Activated CD4-positive, alpha-beta T cell treated with anti-CD3 and anti-CD28 coated beads, Interleukin-2, amount 50 U/mL, for 24 hours (primary cell): ENCODE measurements at places on chromosomes 12 and 14.

- no peak for DNase-seq
Observed at GRCh38 chr14:104633276-104634137, 28.9 kb upstream of the TMEM179 start.

GRCh38 chr12:27335364-27336281, 3.0 kb downstream of the BMAL2 start:
- DNase-seq: no peak

GRCh38 chr12:9064815-9065606, 50.7 kb downstream of the A2M start:
- no peak for DNase-seq

DNA sequence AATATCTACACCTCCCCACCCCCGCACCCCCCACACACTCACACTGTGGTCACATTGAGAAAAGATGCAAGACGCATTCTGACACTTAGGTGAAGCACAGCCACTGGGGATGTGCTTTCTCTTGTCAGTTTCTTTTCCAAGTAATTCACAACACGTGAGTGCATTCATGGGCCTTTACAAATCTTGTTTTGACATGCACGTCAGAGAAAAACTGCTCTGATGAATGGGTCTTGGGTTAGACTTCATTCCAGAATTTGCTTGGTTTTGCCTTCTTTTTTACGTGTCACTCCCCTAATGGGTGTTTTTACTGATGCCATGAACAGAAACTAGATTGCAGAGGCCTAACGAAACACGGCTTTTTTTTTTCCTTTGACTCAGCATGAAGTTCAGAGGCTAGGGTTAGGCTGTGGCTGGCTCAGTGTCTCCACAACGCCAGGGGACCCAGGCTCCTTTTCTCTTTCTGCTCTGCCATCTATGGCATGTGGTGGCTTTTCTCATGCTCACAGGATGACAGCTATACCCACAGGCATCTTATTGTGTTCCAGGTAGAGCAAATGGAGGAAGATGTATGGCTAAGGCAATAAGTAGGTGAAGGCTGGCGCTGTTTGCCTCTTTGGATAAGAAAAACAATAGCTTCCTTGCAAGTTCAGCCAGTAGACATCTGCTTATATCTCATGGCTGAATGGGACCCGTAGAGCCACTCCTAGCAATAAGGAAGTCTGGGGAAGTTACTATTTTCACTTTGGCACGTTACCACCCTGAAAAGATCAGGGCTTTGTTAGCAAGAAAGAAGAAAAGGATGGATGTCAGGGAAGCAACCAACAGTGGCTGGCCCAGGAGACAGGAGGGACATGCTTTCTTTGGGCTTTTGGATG, 253.3 kb downstream of the SLC15A4 start:
- DNase-seq: no peak

GRCh38 chr12:75058228-75058627, 151.4 kb downstream of the KCNC2 start:
- DNase-seq: no peak

DNA sequence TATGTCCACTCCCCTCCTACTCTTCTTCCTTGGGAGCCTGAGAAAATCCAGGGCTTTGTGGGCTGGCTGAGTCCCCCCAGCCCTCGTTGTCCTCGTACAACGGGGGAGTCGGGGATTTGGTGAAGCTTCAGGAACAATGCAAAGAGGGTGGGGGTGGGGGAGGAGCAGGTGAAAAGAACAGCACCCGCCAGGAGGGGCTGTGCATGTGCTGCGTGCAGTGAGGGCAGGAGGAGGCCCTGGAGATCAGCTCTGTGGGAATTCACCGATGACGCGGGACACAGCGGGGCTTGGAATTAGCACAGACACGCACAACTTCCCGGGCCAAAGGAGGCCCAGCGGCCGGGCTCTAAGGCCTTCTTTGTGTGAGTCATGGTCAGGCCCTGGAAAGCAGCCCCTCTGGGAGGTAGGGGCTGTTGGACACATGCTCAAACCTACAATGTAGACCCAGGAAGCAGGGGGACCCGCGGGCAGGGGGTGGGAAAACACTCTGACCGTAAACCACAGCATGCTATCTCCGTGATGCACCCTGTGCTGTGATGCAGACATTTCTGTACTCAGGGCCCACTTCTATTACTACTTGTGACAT, 32.8 kb downstream of the RBM19 start:
- DNase-seq: no peak

GRCh38 chr14:91232603-91233002, 11.9 kb downstream of the GPR68 start:
- no peak for DNase-seq

GRCh38 chr14:63933110-63933509, 80.3 kb downstream of the SYNE2 start:
- DNase-seq: no peak

DNA sequence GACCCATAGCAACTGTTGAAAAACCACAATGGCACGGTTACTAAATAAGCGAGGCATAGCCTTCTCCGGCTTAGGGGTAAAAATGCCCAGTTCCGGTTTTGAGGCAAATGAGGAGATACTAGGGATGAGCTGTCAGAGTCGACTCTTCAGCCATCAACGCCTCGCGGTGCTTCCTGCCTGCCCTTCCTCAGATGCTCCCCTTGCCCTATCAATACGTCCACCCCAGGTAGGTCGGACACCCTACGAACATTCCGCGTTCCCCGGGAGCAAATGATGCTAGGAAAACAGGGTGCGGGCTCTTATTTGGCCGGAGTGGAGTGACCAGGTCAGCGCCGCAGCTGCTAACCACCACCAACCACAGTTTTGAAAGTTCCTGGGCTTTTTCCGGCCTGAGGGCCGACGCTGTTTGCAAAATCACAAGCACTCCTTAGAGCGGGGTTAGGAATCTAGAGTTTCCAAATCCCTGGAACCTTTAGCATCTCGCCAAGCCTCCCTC, 1.2 kb downstream of the SRSF9 start:
- no peak for DNase-seq

- DNase-seq: no peak
Observed at GRCh38 chr14:74611650-74612349, at the start of gene LTBP2. LTBP2 (minus strand) TSS chr14:74612237; CDS start chr14:74611944, 293 bp downstream.

DNA sequence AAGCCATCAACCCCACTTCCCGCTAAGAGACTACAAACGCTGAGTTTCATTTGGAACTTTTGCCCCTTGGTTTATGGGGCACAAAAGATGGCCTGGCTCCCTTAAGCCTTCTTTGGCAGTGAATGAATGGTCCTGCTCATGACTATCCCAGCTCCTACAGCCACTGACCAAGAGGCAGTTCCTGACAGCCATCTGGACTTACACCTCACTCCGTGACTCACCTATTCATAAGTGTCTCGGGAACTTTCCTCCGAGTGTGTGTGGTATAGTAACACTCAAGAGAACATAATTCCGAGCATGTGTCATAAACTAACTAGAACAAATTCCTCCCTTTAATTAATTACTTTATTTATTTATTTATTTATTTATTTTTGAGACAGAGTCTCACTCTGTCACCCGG, 51.9 kb upstream of the NUDT4 start:
- DNase-seq: no peak

GRCh38 chr12:126055521-126055920, 990.3 kb downstream of the AACS start:
- no peak for DNase-seq

DNA sequence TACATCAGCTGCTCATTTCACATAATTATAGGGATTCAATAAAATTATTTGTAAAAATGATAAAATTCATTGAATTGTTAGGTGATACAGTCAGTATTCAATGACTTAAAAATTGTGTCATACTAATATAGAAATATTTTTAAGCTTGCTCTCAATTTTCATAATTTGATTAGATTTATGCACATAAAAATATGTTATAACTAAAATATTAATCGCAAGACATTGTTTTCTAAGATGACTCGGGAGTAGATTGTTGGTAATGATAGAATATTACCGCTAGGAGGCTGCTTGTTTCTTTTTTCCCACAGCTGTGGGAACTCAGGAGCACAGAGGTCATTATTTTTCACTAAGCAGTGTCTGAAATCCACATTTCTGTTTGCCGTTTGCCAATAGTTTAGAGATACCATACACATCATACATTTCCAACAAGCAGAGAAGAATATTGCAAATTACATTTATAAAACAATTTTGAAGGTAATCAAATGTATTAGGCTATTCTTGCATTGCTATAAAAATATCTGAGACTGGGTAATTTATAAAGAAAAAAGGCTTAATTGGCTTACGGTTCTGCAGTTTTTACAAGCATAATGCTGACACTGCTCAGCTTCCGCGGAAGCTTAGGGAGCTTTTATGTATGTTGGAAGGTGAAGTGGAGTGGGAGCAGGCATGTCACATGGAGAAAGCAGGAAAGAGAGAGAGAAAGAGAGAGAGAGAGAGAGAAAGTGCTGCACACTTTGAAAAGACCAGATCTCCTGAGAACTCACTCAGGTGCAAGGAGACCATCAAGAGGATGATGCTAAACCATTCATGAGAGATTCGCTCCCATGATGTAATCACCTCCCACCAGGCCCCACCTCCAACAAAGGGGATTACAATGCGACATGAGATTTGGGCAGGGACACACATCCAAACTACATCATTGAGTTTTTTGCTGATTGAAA, 9.2 kb downstream of the CD69 start:
- DNase-seq: no peak

- DNase-seq: no peak
Observed at GRCh38 chr12:24695657-24696329, 253.1 kb downstream of the BCAT1 start.

GRCh38 chr14:85762526-85762925, 232.6 kb downstream of the FLRT2 start:
- DNase-seq: no peak

- DNase-seq: no peak
Observed at GRCh38 chr12:131434208-131435125, 276.4 kb upstream of the SFSWAP start.

DNA sequence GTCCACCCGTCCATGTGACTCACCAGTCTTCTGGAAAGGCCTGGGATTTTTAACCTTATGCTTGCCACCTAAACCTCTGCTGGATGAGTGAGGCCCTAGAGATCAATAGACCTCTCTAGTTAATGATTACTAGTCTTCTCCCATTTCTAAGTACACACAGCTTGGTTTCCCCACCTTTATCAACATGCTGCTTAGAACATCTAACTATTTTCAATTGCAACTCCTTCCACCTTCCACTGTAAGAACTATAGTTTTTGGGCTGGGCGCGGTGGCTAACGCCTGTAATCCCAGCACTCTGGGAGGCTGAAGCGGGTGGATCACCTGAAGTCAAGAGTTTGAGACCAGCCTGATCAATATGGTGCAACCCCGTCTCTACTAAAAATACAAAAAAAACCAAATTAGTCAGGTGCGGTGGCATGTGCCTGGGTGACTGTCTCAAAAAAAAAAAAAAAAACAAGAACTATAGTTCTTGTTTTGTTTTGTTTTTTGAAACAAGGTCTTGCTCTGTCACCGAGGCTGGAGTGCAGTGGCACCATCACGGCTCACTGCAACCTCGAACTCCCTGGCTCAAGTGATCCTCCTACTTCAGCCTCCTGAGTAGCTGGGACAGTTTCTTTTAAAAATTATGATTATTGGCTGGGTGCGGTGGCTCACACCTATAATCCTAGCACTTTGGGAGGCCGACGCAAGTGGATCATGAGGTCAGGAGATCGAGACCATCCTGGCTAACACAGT, 18.7 kb upstream of the MDM2 start:
- DNase-seq: no peak

DNA sequence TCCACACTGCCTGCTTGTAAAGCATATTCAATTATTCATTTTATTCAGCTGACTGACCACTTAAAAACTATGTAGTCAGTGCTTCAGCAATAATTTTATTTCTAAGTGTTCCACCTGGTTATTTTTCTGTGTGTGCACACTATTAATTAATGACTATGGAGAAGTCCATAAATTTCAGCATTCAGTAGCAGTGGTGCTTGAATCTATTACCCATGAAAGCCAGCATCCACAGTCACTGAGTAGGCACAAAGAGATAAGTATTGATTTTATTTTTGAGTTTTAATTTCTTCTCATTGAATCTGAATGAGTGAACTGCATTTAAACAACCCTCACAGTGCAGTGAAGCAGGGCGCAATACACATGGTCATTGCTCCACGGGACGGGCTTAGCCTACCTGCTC, 643.1 kb downstream of the GALC start:
- no peak for DNase-seq

DNA sequence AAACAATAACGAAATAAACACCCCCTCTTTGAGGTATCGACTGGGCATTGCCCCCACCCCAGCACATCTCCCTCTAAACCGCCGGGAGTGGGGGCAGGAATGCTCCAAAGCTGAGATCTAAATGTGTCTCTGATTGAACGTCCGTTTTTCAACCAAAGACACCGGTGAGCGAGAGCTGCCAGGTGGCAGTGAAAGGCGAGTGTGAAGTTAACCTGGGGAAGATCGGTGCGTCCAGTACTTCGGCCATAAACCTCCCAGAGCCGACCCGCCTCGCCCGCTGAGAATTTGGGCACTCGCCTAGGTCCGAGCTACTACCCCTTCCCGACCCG, 625 bp downstream of the ANGEL1 start:
- no peak for DNase-seq

DNA sequence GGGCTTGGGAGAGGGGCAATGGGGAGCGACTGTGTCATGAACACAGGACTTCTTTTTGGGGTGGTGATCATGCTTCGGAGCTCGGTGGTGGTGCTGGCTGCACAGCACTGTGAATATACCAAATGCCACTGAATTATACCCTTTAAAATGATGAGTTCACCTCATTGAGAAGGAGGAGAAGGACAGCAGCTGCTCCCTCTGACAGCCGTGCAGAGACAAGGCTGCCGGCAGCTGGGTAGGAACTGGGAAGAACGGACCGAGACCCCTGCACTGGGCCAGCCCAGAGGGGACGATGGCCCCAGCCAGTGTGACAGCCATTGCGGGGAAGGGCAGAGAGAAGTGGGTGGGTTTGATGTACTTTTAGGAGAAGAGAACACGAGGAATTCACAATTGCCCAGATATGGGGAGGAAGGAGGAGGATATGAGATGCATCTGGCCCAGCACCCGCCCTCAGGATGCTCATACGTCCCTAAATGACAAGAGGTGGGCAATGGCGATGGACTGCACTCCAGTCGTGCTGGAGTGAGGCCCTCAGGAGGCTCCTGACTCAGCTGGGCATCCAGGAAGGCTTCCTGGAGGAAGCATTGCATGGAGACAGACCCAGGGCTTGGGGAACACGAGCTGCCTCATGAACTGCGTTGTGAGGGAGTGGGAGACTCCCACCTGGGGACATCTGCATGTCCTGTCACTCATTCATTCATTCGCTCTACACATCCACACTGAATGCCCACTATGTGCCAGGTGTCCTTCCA, 64.3 kb upstream of the C14orf180 start:
- DNase-seq: no peak

DNA sequence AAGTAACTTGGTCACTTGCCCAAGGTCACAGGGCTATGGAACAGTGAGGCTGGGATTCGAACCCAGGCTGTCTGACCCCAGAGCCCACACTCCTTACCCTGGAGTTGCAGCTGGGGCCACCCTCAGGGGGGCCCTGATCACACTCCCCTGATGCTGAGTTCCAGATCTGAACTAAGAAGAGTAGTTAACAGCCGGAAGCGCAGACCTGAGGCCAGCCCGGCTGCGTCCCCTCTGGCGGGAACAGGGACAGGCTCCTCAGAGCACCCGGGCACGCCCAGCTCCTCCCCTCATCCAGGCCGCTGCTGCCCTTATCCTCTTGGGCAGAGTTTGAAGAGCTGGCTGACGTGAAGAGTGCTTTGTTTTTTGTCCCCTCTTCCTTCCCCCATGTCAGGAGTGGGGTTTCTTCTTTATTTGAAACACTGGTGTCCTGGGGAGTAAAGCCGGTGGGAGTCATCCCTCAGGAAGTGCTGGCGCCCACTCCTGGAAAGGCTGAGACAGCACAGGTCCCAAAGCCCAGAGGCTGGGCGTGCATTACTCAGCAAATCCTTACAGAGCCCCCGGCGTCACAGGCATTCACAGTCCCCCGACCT, 8.7 kb downstream of the PHB2 start:
- DNase-seq: no peak
